Endothelial cell (in vitro differentiated cells): ENCODE measurements at places on chromosomes 6 and 20.

DNA sequence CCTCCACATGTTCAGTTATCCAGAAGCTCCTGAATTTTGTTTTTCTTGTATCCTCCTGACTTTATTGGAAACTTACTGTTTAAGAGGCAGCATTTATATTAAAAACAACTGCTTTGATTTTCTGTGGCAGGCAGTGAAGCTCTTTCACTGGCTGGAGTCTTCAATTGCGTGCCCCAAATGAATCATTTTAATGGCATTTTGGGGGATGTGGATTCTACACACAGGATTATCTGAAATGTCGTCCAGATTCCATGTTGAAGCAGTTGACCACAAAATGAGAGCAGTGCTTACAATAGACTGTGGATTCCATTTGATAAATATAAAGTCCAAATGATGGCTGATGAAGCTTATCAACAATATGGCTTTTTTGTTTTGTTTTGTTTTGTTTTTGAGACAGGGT is 41.0 kb upstream of the HIVEP1 start:
- DNase-seq, result no peak

- no peak for DNase-seq
These were observed 25.3 kb downstream of the RBCK1 start for GRCh38 chr20:433300-433975.

DNA sequence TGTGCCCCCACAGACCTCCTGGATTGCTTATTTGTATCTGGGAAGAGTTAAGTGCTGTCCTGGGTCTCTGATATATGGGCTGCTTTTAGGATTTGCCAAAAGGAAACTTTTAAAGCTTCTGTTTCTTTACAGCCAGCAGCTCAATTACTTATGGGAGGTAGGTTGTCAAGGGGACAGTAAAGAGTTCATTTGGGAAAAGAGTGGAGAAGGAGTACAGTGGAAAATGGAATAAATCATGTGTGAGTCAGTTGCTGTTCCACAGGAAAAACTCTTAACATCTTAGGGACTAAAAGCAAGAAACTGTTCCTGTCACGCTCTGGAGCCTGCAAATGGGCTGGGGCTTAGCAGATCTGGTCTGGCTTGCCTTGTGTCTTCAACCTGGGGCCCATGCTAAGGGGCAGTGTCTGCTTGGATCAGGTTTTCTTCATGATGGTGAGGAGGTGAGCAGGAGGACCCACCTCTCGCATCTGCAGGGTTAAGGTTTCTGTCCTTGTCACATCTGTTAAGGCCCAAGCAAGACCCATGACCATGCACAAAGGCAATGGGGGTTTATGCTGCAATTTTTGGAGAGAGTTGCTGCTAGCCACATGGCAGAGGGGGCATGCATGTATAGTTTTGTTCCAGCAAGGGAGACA is 8.7 kb upstream of the CST1 start:
- DNase-seq, result no peak

DNA sequence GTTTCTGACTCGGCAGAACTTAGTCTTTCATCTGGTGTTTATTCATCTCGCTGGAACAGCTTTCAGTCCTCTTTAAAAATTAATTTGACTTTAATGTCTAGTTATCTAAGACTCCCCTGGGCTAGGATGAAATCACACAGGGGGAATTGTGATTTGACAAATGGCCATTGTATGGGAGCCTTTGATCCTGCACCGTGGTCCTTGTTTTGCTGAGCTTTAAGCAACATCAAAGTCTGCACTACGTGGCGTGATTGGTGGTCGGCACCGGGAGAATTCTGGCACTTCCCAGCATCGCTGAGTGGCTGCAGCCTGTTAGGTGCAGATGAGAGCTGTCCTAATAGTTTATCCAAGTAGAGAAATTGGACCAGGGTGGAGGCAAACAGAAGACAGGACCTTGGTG is 146.9 kb downstream of the TBC1D7 start:
- DNase-seq, result no peak
